ENCODE measurements at places on chromosomes 5 and 9.

DNA sequence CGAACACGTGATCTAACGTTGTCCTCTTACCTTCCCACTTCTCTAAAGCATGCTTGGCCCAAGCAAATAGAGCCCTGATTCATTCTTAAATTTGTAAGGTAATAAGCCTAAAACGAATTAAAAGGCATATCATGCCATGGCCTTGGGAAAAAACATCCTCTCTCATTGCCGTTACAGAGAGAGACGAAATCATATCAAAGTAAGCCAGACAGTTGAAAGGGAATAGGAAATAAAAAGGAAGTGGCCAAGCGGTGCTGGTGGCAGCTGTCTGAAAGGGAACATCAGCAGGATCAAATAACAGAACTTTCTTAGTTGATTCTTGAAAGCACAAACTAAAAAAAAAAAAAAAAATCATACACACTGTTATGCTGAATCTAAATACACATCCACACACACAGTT is 49.1 kb upstream of the CDH6 start:
- DNase-seq, result no peak

DNA sequence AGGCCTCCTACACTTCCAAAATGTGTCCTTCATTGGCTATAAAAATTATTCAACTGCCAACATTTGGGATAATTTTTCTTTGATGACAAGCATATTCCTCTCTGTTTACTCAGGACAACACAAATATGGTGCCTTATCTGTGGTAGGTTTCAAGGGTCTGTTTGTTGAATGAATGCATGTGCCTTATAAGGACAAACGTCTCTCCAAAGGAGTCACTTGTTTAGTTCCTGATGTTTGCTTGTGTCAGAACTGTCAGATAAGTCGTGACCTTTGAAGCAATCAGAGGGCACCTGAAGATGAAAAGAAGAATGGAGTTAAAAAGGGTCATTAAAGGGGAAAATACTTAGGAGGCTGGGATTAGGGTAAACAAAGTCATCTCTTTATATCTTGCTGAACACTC is 3.6 kb upstream of the OR1J2 start:
- no peak for DNase-seq

- DNase-seq, result peak; percentile 21
These were observed 1.1 kb downstream of the BAG1 start for GRCh38 chr9:33263131-33264002.

GRCh38 chr5:156031181-156031580 is 295.8 kb upstream of the SGCD start:
- no peak for DNase-seq

DNA sequence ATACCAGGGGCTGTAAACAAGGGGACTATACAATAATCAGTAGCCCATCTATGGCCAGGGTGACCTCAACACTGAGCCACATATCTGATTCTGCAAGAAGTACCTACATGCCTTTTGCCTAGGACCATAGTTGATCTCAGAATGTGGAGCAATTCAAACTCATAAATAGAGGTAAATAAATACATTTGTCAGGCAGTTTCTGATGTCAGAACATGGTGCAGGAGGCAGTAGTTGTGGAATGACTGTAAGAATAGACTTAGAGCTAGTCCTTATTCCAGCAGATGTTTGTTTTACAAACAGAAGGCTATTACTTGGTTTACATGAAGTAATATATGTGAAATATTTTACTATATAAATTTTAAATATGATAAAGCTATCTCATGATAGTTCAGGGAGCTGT is 330.7 kb upstream of the DAB2 start:
- DNase-seq, result no peak

DNA sequence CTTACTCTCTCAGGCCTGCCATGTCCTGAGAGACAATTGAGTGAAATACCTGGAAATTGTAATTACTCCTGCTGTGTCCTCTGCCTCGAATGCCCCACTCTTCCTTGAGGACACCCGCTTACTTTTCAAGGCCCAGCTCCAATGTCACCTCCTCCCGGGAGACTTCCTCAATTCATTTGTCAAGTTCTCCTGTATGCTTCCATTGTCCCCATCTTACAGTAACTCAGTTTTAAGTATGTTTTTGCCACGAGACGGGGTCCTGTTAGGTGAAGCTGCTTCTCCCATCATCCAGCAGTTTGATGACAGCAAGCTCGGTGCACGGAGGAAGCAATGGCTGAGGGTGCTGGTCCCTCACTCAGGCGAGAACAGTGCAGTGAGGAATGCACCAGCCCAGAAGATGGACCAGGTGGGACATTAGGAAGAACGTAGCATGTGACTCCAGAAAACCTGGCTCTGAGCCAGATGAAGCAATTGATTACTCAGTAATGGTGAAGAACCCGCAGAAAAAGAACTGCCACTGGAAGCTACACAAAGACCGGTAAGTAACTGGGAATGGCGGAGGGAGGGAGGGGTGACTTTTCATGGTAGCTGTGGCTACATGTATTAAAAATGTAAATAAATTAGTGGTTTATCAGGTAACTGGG is 274.8 kb downstream of the DENND1A start:
- DNase-seq, result no peak

DNA sequence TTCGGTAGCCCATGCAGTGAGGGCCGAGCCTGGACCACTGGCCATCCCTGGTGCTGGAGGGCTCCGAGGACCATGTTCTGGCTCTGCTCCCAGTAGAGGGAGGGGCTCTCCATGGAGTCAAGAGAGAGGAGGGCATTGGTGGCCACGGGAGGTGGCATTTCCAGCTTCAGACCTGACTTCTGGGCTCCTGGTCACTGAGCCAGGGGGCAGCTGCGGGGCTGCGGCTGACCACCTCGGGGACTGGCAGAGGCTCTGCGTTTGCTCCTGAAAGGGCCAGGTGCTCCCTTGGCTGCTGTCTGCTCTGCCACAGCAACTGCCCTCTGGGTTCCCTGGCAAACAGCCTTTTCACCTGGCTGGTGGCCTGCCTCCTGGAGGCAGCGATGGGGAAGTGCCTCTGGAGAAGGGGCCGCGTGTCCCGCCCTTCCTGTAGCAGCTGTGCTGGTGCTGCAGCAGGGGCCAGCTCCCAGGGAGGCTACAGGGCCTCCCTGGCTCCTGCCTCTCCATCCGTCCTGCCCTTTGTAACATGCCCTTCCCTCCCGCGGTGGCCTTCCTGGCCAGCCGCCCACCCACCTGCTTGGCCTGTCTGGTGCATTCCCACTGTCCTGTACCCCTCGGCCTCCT is 144.6 kb downstream of the CACNA1B start:
- peak; percentile 11 for DNase-seq

DNA sequence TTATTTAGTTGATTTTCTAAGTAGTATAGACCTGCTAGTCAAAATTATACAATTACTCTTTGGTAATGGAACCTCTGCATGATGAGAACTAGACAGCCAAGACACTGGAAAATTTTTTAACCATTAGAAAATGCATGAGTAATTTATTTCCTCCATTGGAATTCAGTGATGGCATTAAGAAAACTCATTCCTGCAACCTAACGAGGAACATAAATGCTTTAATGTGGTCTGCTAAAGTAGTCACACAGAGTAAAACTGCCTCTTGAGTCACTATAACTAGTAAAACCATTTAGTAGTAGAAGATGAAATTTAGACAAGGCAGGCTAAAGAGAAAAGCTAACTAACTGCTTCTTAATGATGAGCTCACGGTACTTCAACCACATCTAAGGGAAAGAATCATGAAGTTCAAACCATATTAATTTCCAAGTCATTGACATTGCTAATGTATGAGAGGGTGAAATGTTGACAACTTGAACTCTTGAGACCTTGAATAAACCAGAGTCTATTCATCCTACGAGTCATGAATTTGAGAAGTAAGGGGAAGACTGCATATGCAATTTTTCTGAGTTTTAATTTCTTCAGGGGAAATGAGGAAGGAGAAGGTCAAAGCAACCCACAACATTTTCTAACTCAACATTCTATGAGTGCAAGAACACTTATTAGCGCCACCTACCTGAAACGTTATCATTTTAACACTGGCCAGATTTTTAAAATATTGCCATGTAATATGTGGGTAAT is 74.4 kb downstream of the GLIS3 start:
- DNase-seq, result no peak

- no peak for DNase-seq
These were observed 556.1 kb upstream of the ZNF608 start for GRCh38 chr5:125302577-125302976.
